ENCODE measurements at places on chromosomes 5 and 9. TPM values are rescaled to one million over a fixed set of nuclear protein-coding genes. Genes with fewer than 3 reads are reported as not detected.

The PDLIM4 gene
- total RNA-seq, result not detected

The ERAP2 gene
- total RNA-seq, result 138 TPM

The PCDHGA2 gene
- total RNA-seq, result not detected

The ZNF346 gene
- 28.0 TPM for total RNA-seq

The HSPB3 gene
- total RNA-seq, result not detected

The PCA3 gene
- total RNA-seq, result not detected

The SPINK5 gene
- not detected for total RNA-seq

The FANCG gene
- 123 TPM for total RNA-seq

The PALM2AKAP2 gene
- 0.19 TPM for total RNA-seq

The CNTLN gene
- total RNA-seq, result 1.5 TPM

The PTGDS gene
- 22.1 TPM for total RNA-seq

The CXXC5 gene
- total RNA-seq, result 0.99 TPM

The SMIM33 gene
- total RNA-seq, result 1.1 TPM

The C8G gene
- total RNA-seq, result 1.8 TPM

The ZBED3 gene
- 0.71 TPM for total RNA-seq

The SAXO1 gene
- not detected for total RNA-seq

The TMEM203 gene
- 28.5 TPM for total RNA-seq

The ECSCR gene
- 0.45 TPM for total RNA-seq

The GLRA1 gene
- total RNA-seq, result not detected

The PCDHGA6 gene
- not detected for total RNA-seq

The PTBP3 gene
- 231 TPM for total RNA-seq

The SLC25A2 gene
- 0.52 TPM for total RNA-seq

The SOX30 gene
- 0.10 TPM for total RNA-seq
